ENCODE measurements at places on chromosomes 6 and 20.

- DNase-seq: no peak
Observed at GRCh38 chr6:5357486-5357885, 96.2 kb downstream of the FARS2 start.

DNA sequence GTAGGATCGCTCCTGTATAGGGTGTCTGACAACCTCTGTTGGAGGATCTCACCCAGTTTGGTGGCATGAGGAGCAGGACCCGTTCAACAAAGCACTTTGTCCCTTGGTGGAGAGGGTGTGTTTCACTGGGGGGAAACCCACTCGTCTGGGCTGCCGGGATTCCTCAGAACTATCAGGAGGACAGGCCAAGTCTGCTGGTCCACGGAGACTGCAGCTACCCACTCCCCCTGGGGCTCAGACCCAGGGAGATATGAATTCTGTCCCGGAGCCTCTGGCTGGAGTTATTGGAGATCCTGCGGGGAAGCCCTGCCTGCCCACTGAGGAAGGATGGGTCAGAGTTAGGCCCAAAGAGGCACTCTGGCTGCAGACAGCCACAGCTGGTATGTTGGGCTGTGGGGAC lies 233.1 kb downstream of the PKHD1 start:
- no peak for DNase-seq

- DNase-seq: no peak
Observed at GRCh38 chr20:6492271-6493055, 275.0 kb upstream of the BMP2 start.

DNA sequence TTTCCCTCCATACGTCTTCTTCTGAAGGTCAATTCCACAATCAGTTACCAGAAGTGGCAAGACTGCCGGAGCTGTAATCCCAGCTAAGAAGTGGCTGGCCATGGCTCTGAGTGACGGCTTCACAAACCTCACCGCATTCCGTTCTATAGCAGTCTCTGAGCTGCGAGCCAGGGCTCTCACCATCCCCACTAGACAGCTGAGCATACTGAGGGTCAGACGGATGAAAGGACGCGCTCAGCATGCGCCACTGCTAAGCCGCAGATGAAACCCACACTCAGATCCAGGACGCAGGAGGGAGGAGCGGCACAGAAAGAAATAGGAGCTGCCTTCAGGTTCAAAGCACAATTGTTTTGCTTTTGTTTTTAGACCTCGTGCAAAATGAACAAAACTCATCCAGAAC lies 97.9 kb downstream of the ANKRD60 start:
- DNase-seq: no peak

GRCh38 chr6:105624021-105624420 lies 221.1 kb upstream of the PREP start:
- DNase-seq: no peak

DNA sequence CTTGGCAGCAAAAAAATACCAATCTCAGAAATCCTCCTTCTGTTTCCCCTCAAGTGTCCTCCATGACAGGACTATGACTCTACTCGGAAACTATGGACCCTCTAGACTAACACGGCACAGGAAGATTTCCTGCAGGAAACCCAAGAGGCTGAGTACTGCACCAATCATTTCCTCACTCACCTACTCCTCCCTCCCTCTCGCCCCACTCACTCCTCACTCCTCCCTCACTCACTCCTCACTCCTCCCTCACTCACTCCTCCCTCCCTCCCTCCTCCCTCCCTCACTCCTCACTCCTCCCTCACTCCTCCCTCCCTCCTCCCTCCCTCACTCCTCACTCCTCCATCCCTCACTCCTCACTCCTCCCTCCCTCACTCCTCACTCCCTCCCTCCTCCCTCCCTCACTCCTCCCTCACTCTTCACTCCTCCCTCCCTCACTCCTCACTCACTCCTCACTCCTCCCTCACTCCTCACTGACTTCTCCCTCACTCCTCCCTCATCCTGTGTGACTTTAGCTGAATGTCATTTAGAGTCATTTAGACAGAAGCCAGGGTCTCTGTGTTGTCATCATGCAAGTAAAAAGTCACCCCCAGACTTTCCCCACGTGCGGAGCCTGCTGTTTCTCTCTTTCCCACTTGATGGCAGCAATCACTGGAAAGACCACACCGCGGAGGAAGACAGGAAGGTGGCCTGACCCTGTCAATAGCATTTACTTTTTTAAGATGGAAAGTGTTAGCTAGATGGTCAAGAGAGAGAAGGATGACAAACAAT lies 226.8 kb upstream of the PDE10A start:
- no peak for DNase-seq

DNA sequence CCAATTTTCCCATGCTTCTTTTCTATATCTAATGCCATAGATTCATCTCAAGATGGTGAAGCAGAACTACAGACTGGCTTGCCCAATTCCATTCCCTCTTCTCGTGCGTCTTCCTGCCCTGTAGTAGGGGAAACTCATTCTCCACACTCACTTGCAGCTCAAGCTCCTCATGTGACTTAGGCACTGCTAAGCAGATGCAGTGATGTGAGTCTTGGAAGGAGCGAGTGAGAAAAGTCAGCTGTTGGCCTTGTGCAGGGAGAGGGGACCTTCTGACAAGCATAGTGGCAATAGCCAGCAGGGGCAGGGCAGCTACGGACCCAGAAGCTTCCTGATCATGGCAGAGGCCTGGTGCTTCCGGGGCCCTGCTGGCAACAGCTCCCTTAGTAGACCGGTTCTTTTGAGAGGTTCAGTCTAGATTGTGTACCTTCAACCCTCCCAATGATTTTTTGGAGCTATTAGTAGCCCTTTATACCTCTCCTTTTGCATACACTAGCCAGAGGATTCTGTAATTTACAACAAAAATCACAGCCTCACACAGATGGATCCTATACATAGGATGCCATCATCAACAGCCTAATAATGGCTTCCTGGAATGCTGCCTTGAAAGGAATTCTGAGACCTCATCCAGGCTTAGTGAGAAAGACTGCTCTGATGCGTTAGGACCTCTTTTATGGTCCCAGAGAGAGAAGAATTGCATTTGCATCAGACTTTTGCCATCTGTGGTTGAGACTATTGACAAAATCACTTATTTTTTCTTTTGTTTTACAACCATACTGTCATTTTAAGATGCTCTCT lies 121.5 kb upstream of the RIPOR2 start:
- DNase-seq: no peak

- no peak for DNase-seq
Observed at GRCh38 chr6:3612341-3613041, 139.0 kb downstream of the PXDC1 start.

DNA sequence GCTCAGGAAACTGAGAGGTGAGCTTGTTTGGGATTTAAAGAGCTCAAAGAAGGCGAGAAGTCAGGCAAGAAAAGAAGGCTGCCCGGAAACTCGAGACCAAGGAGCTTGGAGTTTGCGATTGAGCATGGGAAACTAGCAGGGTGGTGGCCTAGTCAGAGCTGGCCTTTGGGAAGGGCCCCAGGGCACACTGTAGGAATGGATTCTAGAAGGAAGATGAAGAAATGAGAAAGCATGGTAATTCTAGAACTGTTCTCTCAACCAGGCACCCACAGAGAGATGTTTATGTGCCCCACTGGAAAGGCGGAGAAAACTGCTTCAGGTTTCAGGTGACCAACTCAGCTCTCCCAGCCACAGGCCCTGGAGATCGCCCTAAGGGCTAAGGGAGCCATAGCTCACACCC lies 126.2 kb downstream of the FOXO3 start:
- no peak for DNase-seq

- no peak for DNase-seq
Observed at GRCh38 chr6:42292004-42292740, 74.5 kb upstream of the MRPS10 start.

- no peak for DNase-seq
Observed at GRCh38 chr6:7624796-7625710, 35.1 kb downstream of the SNRNP48 start.

DNA sequence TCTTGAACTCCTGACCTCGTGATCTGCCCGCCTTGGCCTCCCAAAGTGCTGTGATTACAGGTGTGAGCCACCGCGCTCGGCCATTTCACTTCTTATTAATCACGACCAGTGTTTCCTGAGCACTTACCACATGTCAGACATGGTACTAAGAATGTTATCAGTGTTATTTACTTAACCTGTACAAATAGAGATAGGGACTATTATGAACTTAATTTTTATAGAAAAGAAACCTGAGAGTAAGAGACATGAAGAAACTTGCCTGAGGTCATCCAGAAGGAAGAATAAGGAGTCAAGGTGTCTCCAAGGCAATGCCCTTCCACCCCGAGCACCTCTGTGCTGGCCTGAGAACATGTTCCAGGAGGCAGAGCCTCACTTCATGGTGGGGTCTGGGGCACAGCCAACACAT lies 29.3 kb upstream of the EZR start:
- no peak for DNase-seq

Measured in GM12864 (cell line).